AG04450 (cell line): ENCODE measurements at places on chromosomes 5 and 9.

DNA sequence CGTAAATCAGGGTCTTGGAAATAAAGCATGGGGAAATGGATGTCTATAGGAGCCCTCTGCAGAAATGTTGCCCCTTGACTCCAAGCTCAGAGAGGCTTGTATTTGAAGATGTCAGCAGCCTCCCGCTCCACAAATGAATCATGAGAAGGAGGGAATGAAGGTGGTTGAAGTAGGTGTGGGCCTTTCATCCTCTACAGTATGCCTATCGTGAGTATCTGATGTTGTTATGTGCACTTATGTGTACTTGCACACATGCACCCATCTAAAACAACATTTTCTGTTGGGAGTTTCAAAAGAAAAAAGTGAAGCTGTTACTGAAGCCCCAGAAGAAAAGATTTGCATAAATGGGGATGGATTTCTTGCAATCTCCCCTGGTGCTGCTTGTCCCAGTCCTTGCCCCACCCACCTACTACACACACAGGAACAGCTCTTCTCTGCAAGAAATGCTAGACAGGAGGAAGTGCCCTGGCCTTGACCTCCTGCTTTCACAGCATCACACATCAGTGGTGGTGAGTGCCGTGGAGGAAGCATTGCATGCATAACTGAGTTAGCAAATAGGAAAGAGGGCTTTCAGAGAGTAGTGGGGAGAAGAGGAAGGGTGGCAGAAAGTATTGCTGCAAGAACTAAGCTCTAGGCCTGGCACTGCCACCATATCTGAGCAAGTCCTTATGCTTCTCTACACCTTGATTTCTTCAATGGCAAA lies 156.1 kb downstream of the SNX18 start:
- DNase-seq = no peak

GRCh38 chr9:20620650-20621470 lies 1.4 kb downstream of the MLLT3 start:
- no peak for DNase-seq

DNA sequence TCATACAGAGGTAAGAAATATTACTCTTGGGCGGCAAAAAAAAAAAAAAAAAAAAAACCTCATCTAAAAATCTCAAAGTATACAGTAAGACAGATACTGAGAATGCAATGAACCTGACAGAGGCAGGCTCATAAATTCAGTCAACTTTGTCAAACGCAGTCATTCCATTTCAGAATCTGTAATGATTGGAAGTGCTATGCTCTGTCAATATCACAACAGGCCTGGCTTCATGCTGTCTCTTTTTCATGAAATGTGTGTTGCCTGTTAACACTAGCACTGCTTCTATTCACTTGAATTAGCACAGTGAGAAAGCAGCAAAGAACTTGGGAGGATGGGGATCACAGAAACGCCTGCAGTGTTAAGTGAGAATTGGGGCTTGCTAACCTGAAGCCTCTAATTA lies 200.3 kb upstream of the EFNA5 start:
- DNase-seq = no peak

DNA sequence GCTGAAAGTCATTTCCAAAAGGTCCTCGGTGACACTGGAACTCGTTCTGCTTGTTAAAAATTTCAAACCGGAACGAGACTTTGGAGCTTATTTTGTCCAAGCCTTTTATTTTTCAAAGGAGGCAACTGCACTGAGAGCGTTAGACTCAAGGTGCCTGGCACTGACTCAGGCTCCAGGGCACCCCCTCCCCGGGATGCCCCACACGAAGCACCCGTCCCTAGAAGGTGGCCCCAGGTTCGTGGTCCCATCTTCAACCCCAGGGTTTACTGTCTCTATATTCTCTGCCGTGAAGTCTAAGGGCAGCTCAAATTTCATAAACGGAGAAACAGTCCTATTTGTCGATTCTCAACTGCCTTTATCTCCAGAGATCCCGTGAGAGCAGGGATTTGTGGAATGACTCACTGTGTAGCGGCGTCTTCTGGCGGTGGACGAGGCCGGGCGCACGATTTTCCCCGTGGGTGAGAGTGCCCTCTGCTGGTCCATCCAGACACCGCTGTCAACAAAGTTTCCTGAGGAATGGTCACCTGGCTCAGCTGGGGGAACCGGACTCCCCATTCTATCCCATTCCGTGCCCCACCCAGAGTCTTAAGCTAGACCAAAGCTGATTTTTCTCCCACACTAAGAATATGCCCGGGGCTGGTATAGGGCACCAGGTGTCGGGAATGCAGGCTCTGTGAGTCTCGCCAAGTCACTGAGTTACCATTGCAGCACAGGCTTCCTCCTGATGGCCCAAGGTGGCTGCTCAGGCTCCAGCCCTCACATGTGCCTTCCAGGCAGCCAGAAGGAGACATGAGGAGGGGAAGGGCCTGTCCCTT lies 27.1 kb upstream of the SLC6A19 start:
- no peak for DNase-seq

GRCh38 chr9:137232101-137232500 lies 1.4 kb downstream of the SLC34A3 start:
- no peak for DNase-seq

GRCh38 chr5:32589416-32589815 lies 4.1 kb downstream of the SUB1 start:
- DNase-seq = no peak

GRCh38 chr5:158463188-158463587 lies 604.2 kb upstream of the CLINT1 start:
- no peak for DNase-seq

GRCh38 chr9:132670457-132671391 lies at the start of gene GTF3C4:
Gene GTF3C4, plus strand, starts transcription at chr9:132670464. Its CDS starts 135 bp downstream, at chr9:132670599.
- DNase-seq = no peak

DNA sequence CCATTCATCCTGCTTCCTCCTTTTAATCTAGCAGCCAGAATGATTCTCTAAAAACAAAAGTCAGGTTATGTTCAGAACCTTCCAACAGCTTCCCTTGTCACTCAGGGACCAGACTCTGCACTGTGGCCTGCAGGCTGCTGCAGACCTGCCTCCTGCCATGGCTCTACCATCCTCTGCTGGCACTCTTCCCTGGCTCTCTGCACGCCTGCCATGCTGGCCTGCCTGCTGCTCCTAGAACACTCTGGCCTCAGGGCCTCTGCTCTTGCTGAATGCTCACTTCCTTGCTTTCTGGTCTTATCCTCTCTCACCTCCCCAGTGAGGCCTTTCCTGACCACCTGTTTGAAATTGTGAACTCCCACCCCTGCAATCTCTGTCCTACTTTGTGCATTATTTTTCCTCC lies 149.4 kb downstream of the CD180 start:
- DNase-seq = no peak

GRCh38 chr9:98807070-98807813 lies at the start of gene GALNT12:
Gene GALNT12, plus strand, starts transcription at chr9:98807670. Its CDS starts 29 bp downstream, at chr9:98807699.
- no peak for DNase-seq

GRCh38 chr5:149886060-149886459 lies 58.5 kb downstream of the PDE6A start:
- DNase-seq = no peak

- DNase-seq = no peak
Measured at GRCh38 chr5:134846641-134846960, 833 bp downstream of the C5orf24 start.

DNA sequence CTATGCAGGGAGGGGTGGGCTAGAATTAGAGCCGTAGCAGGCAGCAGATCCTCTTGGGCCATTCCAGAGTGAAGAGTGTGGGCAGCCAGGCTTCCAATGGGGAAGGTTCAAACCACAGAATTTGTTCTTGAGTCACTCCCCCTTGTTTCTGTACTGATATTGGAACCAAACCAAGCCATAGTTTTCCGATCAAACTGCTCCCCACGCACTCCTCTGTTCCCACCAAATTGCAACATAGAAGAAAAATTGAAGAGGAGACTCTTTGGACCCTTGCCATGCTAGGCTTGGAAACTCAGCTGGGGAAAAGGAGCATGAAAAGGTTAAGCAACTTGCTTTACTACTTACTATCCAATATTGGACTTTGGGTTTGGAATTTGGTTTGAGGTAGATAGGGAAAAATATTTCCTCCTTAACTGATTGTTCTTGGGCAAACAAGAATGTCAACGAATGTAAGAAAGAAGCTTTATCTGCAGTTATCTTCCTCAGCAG lies 165.8 kb upstream of the NR3C1 start:
- DNase-seq = no peak

GRCh38 chr5:9615331-9615730 lies 14.8 kb downstream of the TAS2R1 start:
- DNase-seq = no peak

GRCh38 chr5:22709743-22710142 lies 143.4 kb downstream of the CDH12 start:
- DNase-seq = no peak

DNA sequence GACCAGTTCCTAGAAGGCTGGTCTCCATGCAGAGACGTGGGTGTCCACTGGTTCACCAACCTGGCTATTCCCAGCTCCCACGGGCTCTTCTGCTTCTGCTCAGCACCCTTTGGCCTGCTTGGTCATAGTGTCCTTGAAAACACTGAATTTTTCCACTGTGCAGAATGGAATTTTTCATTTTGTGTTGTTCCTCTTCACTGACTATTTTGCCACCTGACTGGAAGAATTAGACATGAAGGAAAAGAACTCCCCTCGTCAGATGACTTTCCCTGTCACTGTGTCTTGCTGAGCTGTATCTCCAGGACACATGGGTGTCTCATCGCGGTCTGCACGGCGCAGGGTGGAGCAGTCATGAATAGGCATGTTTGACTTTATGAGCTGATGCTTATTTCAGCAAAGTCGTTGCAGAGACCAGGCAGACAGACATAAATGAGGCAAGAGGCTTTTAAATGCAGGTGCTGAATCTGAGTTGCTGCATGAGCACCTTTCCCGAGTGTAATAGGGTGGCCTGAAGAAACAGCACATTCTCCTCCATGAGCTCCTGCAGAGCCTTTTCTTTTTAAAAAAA lies 50.2 kb upstream of the SEMA4D start:
- DNase-seq = no peak

GRCh38 chr5:41427505-41427904 lies 82.9 kb downstream of the PLCXD3 start:
- no peak for DNase-seq

- no peak for DNase-seq
Measured at GRCh38 chr5:91787718-91788117, 404.6 kb upstream of the ARRDC3 start.

- DNase-seq = peak; percentile 95
Measured at GRCh38 chr9:16413509-16414016, 456.9 kb downstream of the BNC2 start.

GRCh38 chr9:10903969-10904368 lies 291.2 kb upstream of the PTPRD start:
- no peak for DNase-seq

DNA sequence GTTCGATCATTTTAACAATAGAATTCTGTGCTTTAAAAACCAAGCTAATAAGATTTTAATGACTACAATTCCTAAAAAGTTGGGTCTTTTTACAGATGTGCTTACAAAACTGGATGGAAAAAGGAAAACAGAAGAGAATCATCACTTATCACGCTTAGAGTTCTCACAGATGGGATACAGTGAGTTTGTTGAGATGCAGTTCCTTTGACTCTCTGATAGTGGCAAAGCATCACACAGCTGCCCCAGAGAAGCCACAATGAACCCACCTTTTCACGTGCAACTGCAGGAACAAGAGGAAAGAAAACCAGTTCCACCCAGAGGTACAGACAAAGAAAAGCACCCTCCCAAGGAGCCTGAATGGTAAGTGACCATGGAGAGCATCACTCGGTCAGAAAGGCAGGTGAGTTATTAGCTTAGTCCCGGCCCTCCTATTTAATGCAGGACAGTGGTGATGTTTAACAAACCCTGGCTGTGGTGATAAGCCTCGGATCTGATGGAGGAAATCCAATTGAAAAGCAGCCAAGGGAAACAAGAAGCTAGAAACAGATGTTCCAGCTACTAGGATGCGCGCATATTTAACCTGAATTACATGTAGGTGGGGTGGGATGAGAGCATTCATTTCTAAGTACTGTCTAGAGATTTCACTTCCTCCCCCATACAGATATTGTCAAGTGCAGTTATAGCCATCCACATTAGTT lies 167.7 kb downstream of the TARS1 start:
- DNase-seq = no peak

DNA sequence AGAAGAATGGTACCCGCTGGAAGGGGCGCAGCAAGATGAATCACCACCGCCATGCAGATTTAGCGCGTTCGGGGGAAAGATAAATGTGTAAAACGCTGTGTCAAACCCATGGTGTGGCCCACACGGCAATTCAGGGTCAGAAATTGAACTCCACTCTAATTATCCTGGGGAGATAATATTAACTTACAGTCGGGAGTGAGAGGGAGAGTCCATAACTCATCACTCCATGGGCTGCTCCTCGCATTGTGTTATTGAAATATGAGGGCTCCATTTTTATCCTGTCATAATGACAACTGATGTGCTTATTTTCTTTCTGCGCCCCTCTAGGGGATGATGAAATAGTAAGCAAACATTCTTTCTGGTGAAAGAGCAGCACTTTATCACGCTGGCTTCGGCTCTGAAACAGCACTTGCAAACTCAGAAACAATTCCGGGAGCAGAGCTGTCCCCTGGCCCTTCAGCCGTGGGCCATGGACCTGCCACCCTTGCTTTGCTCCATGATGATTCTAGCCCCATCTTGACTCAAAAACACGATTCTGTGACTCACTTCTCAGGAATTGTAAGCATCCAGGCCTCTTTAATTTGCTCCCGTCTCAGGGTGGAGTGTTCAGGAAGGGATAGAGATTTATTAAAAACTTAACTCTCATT lies 431.6 kb downstream of the IRX1 start:
- DNase-seq = no peak

GRCh38 chr5:35717718-35718117 lies 100.1 kb downstream of the SPEF2 start:
- DNase-seq = no peak

- no peak for DNase-seq
Measured at GRCh38 chr5:141637123-141637766, 448 bp downstream of the RELL2 start.

- no peak for DNase-seq
Measured at GRCh38 chr5:149942199-149942598, 2.4 kb downstream of the PDE6A start.

DNA sequence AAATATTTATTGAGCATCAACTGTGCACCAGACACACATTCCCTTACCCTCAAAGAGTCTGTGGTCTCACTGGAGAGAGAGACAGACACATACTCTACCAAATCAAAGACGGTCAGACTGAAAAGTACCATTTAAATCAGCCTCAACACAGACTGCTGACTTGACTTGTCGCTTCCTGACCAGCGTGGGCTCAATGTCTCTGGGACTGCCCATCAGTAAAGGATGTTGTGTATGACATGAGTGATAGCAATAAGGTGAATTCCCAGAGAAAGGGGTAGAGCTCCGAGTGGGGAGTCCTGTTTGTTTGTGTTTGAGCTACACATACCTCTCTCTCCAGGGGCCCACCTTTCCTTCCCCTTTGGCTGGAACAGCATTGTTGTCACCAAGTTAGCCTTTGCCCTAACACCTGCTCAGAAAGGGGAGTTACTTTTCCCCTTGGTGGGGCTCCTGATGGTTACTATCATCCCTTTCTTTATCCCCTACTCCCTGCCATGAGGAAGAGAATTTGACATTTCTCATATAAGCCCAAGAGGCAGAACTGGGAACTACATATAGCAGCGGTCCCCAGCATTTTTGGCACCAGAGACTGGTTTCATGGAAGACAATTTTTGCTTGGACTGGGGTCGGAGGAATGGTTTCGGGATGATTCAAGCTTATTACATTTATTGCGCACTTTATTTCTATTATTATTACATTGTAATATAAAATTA lies 33.9 kb downstream of the NR4A3 start:
- no peak for DNase-seq

- no peak for DNase-seq
Measured at GRCh38 chr5:118553662-118554061, 434.7 kb downstream of the DTWD2 start.

- no peak for DNase-seq
Measured at GRCh38 chr9:106697390-106697749, 165.6 kb upstream of the ZNF462 start.
